Stimulated activated CD4-positive, alpha-beta T cell treated with anti-CD3 and anti-CD28 coated beads, Interleukin-1b, Interleukin-23, amount 100 ng/mL, for 1 hour (primary cell): ENCODE measurements at places on chromosomes 5 and 9.
A peak's percentile ranks its signal among the peaks of the same experiment; 100 is the strongest.

GRCh38 chr9:120177121-120177520, 402.8 kb downstream of the CDK5RAP2 start:
- DNase-seq = no peak

DNA sequence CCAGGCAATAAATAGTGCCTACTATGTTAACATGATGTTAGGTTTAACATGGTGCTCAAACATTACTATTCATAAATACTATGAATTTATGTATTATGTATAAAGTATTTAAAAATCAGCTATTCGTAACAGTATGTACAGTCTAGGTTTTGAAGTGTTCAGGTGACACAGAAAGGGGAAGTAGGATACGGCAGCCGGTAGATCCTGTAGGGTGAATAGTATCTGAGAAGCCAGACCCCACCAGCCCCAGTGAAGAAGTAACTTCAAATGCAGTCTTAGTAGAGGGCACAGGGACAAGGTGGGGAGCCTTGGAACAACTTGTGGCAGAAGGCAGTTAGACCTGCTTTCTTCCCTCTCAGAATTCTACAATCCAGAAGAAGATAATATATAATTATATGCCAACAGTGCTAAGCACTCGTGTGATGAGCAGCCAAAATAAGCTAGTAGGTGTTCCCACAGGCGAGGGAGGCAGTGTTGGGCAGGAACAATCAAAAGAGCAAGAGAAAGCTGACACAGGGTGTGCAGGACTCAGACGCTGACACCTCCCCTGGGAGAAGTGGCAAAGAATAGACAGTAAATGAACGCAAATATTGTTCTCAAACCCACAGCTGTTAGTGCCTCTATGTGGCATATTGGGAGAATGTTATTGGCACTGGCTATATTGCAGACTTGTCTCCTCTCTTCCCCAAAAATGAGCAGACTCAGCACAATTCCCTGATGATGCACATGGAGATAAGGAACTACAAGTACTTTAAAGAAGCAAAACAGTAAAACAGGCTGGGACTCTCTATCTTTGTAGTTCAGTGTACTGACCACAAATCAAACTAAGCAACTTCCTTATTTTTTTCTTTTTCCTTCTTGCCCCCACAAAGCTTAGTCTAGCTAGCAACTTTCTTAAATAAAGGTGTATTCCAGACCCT, 4.6 kb downstream of the ZNF367 start:
- DNase-seq = no peak

GRCh38 chr9:128683340-128684064, 5.5 kb upstream of the SET start:
- no peak for DNase-seq

DNA sequence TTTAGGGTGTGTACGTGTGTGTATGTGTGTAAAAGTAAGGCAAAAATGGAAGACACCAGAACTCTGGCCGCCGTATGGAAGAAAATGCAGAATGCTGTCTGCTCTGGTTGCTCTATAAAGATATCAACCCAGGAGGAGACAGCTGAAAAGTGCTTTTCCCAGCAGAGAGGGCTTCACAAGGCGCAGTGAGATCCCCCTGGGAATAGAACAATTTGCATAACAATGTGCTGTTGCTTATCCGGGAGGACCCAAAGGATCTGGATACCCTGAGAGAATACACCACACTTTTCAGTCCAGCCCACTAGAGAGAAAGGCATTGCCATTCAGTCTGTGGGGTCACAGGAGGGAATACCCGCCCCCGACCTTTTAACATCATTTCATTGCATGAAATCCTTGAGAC, 230.6 kb downstream of the EBF1 start:
- DNase-seq = no peak

DNA sequence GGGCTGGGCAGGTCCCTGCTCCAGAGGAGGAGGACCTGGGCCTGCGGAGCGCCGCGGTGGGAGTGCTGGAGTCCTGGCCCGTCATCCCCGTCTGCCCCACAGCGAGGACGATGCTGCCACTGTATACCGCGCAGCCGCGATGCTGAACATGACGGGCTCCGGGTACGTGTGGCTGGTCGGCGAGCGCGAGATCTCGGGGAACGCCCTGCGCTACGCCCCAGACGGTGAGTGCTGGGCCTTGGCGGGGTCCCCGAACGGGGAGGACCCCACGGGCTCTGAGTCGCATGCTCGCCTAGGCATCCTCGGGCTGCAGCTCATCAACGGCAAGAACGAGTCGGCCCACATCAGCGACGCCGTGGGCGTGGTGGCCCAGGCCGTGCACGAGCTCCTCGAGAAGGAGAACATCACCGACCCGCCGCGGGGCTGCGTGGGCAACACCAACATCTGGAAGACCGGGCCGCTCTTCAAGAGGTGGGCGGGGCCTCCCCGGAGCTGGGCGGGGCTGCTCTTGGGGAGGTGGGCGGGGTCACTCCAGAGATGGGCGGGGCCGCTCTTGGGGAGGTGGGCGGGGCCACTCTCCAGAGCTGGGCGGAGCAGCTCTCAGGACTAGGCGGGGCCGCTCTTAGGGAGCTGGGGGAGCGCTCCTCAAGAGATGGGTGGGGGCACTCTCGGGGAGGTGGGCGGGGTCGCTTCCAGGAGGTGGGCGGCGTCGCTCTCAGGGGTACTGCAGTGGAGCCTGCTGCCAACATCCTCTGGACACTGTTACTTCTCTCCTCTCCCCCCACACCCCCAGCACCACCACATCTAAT, 13.1 kb downstream of the LRRC26 start:
- DNase-seq = peak; percentile 45

DNA sequence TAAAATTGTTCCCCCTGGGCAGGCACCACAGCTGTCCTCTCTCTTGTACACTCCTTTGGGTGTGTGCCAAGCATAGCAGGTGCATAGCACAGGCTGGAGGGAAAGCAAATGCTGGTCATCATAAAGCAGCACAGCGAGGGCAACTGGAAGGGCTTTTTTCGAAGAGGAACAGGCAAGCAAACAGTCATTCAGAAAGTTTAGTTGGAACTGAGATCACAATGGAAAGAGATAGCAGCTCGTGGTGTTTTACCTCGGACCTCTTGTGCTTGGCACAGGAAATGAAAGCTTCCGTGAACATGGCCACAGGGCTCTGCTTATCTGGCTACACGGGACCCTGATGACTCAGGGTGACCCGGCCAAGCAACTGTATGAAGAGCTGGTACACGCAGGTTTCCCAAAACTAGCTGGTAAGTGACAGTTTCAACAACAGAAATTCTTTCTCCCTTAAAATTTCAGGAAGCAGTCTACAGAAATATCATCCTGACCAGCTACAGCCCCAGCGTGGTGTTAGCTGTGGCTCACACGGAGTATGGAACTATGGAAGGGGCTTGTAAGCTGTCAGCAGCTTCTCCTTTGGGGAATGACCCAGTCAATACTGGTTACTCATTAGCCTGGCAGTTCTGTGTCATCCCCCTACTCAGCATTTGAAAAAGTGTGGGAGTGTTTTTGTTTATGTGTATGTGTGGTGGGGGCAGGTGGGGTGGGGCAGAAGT, 48.1 kb downstream of the POC5 start:
- no peak for DNase-seq

GRCh38 chr5:142904416-142904815, 134.2 kb downstream of the ARHGAP26 start:
- no peak for DNase-seq

DNA sequence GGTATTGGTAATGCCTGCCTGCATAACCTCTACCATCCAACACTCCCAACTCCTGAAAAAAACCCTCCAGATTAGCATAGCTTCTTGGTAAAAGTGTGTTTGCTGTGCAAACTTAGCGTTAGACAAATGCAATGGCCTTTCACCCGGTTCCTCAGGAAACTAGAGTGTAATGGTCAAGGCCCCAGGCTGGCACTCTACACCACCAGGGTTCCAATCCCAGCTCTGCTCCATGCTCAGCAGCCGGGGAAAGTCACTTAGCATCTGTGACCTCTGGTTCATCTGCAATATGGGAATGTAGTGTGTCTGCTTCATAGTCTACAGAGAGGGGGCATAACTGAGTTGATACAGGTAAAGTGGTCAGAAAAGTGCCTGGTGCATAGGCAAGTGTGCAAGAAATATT, 9.0 kb downstream of the FBP1 start:
- DNase-seq = no peak

- no peak for DNase-seq
These were observed 64.4 kb upstream of the SSBP2 start for GRCh38 chr5:81815321-81815720.

- DNase-seq = no peak
These were observed 97.9 kb downstream of the FSTL4 start for GRCh38 chr5:133514456-133514855.

DNA sequence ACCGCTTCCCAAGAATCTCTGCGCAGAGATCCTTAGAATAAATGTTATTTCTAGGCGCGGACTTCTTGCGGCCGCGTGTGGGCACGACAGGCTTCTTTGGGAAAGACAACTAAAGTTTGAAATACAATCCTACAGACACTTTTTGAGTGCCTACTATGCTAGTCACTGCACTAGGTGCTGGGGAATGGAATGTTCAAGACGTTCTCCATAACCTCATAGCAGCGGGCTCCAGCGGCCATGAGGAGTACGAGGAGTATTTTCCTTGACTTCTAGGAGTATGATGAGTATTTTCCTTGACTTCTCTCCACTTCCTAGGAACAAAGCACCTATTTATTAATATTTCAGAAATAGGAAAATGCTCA, 636 bp upstream of the PWWP2A start:
- no peak for DNase-seq

- DNase-seq = no peak
These were observed 290.1 kb upstream of the MPDZ start for GRCh38 chr9:13569602-13570067.

DNA sequence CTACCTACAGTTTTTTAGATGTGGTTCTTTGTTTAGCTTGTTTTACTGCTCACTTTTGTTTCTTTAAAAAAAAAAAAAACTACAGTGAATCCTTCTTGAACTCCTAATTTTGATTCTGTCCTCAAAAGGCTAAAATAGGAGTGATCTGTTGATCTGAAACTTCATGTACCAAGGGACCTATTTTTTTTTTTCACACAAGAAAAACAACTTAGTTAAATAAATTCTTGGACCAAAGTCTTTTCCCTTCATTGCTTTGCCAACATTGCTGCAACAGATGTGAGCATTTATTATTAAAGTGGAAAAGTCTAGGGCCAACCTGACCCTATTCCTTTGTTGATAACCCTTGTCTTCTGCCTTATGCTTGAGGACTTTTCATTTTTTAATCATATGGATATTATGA, 236.8 kb downstream of the ARHGEF28 start:
- no peak for DNase-seq

- no peak for DNase-seq
These were observed 339.7 kb downstream of the NTRK2 start for GRCh38 chr9:85009251-85009650.

GRCh38 chr5:67652201-67652600, 455.6 kb upstream of the CD180 start:
- no peak for DNase-seq

DNA sequence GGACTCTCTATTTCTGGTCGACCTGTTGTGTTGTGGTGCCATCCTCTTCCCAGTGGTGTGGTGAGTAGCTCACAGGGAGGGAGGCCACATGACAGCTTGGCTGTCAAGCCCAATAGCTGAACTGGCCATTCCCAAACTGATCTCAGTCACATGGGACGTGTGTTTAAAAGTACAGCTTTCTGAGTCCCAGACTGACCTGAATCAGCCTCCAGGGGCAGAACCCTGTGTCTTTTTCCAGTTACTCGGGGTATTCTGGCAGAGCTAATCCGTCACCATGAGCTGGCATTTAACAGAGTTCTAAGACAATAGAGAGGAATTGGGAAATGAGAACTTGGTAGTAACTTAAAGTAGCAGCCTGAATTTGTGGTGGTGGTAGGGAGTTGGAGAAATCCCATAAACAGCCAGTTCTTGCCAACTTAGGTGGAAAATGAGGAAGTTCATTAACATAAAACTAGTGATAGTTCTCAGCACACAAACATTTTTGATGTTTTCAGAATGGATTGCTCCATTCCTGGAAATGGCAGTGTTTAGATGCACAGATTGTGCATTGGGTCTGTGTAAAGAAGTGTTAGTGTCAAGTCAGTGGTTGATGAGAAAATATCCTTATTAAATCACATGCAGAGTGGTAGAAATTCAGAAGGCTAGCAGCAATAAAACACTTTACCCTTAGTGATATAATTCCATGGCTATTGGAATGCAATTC, 50.9 kb downstream of the GPR107 start:
- no peak for DNase-seq

GRCh38 chr5:132229236-132229635, 1.6 kb upstream of the P4HA2 start:
- no peak for DNase-seq
